ENCODE measurements at places on chromosomes 12 and 14. TPM values are rescaled to one million over a fixed set of nuclear protein-coding genes. Genes with fewer than 3 reads are reported as not detected.

GPR135 gene
- 2.1 TPM for total RNA-seq

DIO3 gene
- under 0.01 TPM for total RNA-seq

MIP gene
- not detected for total RNA-seq

KLRD1 gene
- total RNA-seq = under 0.01 TPM

CNOT2 gene
- total RNA-seq = 139 TPM

All from smooth muscle cell of bladder (primary cell).